GM23338 (cell line): ENCODE measurements at places on chromosomes 3 and 15.

- DNase-seq = no peak
These were observed 7.4 kb upstream of the TGM5 start for GRCh38 chr15:43274136-43274535.

DNA sequence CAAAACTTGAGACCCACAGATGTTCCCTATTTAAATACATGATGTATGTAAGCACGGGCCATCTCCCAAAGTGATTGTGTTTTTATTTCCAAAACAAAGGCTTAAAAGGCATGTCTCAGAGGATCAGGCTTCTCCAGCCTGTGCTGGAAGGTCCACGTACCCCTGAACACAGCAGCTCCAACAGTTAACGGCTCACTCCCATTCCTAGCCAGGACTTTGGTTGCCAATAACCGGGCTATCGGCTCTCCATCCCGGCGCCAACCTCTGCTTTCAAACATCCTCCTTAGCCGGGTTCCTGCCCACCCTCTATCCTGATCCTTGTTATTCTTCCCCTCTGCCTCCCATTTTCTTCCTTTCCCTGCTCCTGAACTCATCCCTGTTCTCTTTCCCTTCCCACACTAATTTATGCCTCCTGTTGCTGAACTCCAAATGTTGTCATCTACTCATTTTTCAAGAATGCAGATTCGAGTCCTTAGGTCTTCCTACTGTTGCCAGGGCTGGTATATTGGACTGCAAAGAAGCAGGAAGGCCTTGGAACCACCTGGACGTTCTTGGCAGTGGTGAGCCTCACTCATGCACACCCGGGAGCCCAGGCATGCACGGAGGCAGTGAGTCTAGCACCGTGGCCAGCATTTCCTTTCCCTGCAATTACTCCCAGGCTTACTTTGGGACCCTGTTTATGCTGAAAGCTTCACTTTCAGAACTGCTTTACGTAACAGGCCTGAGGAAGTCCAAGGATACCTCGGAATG, 128.4 kb upstream of the RAD18 start:
- DNase-seq = no peak

DNA sequence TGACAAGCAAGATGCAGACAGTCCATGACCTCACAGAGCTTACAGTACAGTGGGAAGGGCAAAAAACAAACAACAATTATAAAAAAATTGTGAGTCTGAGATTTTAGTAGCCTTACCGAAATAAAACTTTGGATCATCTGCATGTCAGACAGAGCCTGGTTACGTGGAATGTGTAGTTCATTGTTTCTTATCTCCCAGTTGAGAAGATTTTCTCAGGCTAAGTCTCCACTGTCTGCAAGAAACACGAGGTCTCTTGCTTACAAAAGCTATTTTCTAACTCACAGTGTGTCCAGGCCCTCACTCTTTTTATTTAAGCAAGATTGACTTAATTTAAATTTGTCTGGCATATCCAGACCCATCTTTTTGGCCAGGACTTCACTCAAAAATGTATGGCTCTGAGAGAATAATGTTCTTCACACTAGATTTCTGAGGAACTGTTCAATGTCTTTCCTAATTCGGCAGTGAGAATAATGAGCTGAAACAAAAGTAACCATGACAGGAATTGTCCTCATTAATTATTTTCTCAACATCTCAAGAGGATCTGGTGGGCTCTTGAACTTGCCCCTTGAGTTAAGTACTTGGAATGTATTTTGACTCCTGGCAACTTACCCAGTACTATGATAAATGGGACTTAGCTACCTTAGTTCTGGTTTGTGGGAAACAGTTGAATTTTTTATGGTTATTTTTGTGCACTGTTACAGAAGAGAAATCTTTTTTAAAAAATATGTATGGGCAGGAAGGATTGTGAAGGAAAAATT, 265.1 kb upstream of the COL8A1 start:
- DNase-seq = no peak

DNA sequence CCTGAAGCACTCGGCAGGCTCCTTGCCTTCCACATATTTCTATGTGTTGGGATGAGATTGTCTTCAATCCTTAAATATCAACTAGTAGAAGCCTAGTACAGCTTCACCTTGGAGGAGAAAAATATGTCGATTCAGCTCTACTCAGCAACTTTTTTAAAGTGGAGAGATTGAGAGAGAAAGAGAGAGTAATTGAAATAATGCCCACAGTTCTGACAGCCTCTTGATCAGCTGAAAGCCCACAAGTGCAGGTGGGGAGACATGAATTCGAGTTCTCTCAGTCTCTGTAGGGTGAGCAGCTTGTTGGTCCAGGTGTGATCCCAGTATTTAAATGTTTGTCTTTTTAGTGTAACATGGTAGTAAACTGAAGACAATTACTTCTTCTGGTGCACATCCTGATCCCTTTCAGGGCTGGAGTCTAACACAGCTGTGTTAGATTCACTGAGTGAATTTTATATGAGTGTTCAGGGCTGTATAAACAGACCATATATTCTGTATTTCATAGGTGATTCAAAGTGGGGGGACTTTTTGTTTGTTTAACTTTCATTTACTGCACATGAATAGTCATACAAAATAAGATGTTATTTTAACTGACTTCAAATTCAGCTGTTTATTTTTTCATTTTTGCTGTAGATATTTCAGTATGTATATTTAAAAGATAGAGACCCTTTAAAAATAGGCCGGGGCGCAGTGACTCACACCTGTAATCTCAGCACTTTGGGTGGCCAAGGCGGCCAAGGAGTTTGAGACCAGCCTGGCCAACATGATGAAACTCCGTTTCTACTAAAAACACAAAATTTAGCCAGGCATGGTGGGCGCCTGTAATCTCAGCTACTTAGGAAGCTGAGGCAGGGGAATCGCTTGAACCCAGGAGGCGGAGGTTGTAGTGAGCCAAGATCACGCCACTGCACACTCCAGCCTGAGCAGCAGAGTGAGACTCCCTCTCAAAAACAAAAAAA, 64.0 kb downstream of the ST6GAL1 start:
- DNase-seq = no peak

DNA sequence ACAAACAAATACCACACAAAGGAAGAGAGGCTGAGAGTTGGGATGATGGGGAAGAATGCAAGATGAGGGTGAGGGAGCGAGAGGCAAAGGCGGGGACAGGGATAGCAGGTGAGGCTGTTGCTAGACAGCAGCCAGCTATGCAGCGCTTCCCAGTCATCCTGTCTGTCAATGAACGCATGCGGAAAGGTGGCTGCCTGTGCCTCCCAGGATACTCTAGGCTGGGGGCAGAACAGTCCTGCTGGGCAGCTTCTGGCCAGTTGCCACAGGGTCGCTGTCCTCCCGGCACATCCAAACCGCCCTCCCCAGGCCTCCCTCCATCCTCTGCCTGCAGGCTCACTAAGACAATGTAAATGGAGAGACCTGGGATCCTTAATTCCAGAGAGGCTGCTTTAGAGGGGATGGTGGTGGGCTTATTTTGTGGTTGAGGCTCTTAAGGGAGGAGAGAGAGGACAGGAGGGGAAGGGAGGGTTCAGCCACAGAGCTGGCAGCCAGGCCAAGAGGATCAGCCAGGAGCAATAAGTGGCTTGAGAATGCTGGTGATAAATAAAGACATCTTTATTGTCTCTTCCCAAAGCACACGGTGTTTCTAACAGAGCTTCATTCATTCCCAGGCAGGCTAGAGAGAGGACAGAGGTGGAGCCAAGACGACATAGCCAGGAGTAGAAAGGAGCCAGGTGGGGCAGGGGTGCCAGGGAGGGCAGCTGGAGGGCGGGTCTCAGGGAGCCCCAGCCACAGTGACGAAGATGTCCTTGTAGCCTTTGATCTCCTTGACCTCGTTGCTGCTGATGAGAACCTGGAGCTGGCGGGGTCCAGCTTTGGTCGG, 9.2 kb upstream of the TGM5 start:
- DNase-seq = no peak

DNA sequence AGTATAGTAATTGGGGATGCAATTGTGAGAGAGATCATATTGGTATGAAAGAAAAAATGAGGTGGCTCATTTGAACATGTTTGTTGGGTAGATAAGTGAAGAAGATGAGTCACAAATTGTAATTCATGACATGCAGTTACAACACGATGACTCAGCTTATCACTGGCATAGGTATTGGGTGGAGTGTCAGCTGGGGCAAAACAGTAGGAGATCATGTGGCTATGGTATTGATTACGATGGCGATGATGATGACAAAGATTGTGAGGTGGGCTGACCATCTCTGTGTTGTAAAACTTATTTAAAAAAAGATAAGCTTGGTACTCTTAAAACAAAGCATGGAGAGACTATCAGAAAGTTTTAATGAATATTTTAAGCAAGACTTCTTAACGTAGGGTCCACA, 11.6 kb upstream of the DPH6 start:
- no peak for DNase-seq

DNA sequence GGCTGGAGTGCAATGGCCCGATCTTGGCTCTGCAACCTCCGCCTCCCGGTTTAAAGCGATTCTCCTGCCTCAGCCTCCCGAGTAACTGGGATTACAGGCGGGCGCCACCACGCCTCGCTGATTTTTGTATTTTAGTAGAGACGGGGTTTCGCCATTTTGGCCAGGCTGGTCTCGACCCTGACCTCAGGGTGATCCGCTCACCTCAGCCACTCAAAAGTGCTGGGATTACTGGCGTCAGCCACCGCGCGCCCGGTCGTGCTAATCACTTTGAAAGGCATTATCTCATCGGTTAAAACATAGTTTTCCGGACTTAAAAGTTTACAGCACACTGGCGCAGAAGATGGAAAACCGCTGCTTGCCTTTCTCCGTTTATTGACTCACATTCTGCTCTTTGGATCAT, 27.6 kb upstream of the MTHFS start:
- DNase-seq = no peak

DNA sequence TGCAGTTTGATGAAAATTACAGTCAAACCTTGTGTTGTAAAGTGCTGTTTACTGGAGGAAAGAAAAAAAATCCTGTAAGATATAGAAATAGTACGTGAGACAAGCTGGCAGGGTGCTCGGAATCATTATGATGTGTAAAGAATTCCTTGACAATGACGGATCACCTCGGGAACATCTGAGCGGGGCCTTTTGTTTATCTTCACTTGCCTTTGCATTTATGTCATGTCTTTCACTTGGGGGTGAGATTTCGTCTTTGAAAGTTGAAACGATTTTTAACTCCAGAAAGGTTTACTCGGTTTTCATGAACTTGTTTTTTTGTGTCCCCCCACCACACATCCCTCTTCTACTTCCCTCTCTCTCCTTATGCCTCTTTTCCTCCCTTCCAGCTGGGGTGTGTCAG, 128.3 kb upstream of the VEPH1 start:
- no peak for DNase-seq
